ENCODE measurements at places on chromosomes 3 and 15. TPM values are rescaled to one million over a fixed set of nuclear protein-coding genes. Genes with fewer than 3 reads are reported as not detected.

The PCSK6 gene
- total RNA-seq: 4.0 TPM

DNA sequence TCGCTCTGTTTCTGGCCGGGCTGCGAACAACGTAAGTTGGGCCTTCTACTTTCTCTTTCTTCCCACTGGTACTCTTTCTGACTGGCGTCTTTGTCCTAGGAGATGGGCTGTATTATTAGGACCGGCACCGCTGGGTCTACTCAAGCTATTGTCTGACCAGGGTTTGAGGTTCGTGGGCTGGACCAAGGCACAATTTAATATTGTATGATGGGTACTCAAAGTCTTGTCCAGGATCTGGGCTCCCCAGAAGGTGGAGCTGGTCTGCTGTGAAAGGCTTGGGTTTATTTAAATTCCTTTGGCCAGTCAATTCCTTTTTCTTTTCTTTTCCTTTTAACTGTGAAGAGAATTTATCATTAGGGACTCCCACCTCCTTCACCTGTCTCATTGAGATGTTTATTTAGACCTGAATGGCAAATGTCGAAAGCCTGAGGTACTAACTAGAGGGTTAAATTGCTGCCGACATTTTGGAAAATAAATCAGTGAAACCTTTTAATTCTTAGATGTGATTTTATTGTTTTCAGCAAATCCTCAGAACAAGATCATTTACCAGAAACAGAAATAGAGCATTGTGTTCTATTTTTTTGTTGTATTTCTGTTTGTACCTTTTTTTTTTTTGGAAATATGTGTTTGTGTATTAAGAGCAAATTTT lies 410 bp downstream of the LRRC49 start:
- H3K27ac ChIP-seq: no peak overlapping the region
- no peak for DNase-seq
- H3K36me3 ChIP-seq: no peaks in the 10 kb centered on the region
- no peaks in the 10 kb centered on the region for H3K27me3 ChIP-seq
- H3K4me1 ChIP-seq: peaks cover 6% of the 10 kb centered on the region
- H3K4me3 ChIP-seq: peak overlapping the region; percentile 87

The GPR15 gene
- total RNA-seq: not detected

- no peak overlapping the region for H3K4me3 ChIP-seq
- H3K4me1 ChIP-seq: no peaks in the 10 kb centered on the region
- no peaks in the 10 kb centered on the region for H3K27me3 ChIP-seq
- H3K36me3 ChIP-seq: no peaks in the 10 kb centered on the region
- DNase-seq: no peak
Observed at GRCh38 chr3:26291840-26292239, 330.7 kb upstream of the LRRC3B start.

DNA sequence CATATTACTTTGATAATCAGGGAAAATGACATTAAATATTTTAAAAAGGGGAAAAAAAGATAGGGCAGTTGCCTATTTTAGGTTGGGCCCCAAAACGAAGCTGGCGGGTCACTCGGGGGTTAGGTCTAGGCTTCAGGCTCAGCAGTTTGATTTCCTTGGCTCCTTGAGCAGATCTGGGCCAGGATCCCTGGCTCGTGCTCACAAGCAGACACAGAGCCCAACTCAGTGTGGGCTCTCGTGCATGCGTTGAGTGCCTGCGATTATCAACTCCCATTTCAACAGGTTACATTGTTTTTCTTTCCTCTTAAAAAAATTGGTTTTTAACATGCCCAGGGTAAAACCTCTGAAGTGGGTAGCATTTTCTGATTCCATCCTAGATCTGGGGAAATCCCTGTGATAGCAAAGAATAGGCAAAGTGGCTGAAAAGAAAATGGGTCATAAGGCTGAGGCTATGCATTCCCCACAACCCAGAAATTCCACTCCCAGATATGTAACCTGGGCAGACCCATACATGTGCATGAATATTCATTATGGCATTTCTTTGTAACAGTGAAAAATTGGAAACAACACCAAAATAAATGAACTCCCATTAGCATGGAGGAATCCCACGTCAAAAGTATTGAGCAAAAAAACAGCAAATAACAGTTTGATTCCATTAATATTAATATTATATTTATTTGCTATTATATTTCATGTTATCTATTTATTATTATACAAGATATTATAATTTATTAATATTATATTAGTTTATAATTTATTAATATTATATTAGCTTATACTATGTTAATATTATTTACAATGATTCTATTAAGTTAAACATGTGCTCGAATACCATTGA lies 27.8 kb downstream of the FAM43A start:
- no peaks in the 10 kb centered on the region for H3K27me3 ChIP-seq
- H3K36me3 ChIP-seq: no peaks in the 10 kb centered on the region
- DNase-seq: no peak
- no peaks in the 10 kb centered on the region for H3K4me1 ChIP-seq
- no peak overlapping the region for H3K27ac ChIP-seq

- H3K27ac ChIP-seq: no peak overlapping the region
- no peak for DNase-seq
- H3K27me3 ChIP-seq: no peaks in the 10 kb centered on the region
- H3K36me3 ChIP-seq: no peaks in the 10 kb centered on the region
- no peak overlapping the region for H3K4me3 ChIP-seq
Observed at GRCh38 chr3:44058022-44058867, 183.4 kb upstream of the TOPAZ1 start.

- no peaks in the 10 kb centered on the region for H3K4me1 ChIP-seq
- no peak overlapping the region for H3K27ac ChIP-seq
- DNase-seq: no peak
- no peak overlapping the region for H3K4me3 ChIP-seq
- no peaks in the 10 kb centered on the region for H3K27me3 ChIP-seq
Observed at GRCh38 chr3:75218577-75218976, 445.6 kb upstream of the FRG2C start.

GRCh38 chr3:23884481-23884880 lies 32.3 kb downstream of the NKIRAS1 start:
- no peaks in the 10 kb centered on the region for H3K4me1 ChIP-seq
- H3K27me3 ChIP-seq: no peaks in the 10 kb centered on the region
- H3K27ac ChIP-seq: no peak overlapping the region
- no peak overlapping the region for H3K4me3 ChIP-seq
- no peak for DNase-seq
- H3K36me3 ChIP-seq: peaks cover 25% of the 10 kb centered on the region

The PCLAF gene
- total RNA-seq: 74.5 TPM

GRCh38 chr3:65251375-65251774 lies 563.6 kb upstream of the ADAMTS9 start:
- H3K4me3 ChIP-seq: no peak overlapping the region
- H3K36me3 ChIP-seq: no peaks in the 10 kb centered on the region
- no peak overlapping the region for H3K27ac ChIP-seq
- no peaks in the 10 kb centered on the region for H3K4me1 ChIP-seq

- peak; percentile 46 for DNase-seq
- no peaks in the 10 kb centered on the region for H3K36me3 ChIP-seq
- H3K27me3 ChIP-seq: no peaks in the 10 kb centered on the region
- H3K4me3 ChIP-seq: no peak overlapping the region
Observed at GRCh38 chr3:160006282-160007163, 17.9 kb downstream of the IL12A start.

- H3K4me3 ChIP-seq: no peak overlapping the region
- H3K36me3 ChIP-seq: no peaks in the 10 kb centered on the region
- DNase-seq: no peak
- H3K27ac ChIP-seq: no peak overlapping the region
- no peaks in the 10 kb centered on the region for H3K4me1 ChIP-seq
Observed at GRCh38 chr3:42387802-42388651, 22.4 kb downstream of the LYZL4 start.

The C3orf22 gene
- total RNA-seq: not detected

DNA sequence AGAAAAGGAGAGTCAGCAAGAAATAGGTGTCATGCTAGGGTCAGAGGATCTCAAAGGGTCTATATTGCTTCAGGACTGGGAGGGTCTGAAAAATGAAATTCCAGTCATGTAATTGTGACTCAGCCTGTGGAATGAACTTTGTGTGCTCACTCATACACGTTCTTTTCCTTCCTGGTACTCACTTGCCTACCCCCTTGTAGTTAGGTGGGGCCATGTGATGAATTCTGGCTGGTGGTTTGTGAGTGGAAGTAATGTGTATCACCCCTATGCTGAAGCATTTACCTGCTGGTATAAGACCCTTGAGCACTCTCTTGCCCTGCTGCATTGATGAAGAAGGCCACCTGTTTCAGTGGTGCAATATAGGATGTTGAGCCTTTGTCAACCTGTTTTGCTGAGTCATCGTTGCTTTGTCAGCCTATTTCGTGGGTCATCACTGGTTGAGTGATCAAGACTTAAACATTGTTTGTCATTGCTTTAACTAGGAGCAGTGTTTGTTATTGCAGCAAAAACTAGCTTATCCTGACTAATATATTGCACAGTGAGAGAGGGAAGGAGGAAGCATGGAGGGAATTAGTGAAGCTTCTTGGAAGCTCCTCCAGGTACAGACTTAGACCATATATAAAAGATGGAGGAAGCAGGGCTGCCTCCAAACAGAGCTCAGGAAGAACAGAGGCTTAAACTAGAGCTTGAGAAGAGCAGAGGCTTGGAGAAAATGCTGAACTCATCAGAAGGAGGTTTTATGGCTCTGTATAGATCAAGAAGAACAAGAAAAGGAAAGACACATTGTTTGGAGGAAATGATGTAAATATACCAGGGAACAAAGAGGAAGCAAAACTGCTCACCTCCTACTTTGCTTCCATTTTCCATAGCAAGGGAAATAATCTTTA lies 28.9 kb downstream of the TLNRD1 start:
- no peak overlapping the region for H3K27ac ChIP-seq
- H3K27me3 ChIP-seq: no peaks in the 10 kb centered on the region
- peaks cover 13% of the 10 kb centered on the region for H3K36me3 ChIP-seq
- H3K4me1 ChIP-seq: no peaks in the 10 kb centered on the region
- no peak for DNase-seq

- H3K4me1 ChIP-seq: peaks cover 8% of the 10 kb centered on the region
- H3K27me3 ChIP-seq: no peaks in the 10 kb centered on the region
- H3K27ac ChIP-seq: no peak overlapping the region
- peaks cover 8% of the 10 kb centered on the region for H3K36me3 ChIP-seq
- no peak for DNase-seq
Observed at GRCh38 chr15:65406424-65407000, 16.2 kb downstream of the IGDCC4 start.

The CLDN11 gene
- total RNA-seq: 2.4 TPM

DNA sequence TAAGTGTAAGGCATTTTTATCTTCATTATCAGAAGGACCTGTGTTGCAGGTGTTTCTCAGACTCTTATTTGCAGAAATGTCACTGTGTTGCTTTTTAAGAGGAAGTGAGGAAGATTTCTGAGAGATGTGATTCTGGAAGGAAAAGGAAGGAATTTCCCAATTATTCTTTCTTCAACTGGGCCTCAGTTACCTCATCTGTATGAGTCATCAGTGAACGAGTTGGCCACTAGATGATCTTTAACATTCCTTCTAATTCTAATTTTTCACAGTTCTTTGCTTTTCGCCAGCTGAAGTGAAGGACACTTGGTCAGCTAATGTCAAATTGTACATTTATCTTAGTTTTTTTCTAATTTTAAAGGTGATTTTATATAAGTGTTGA lies 28.9 kb downstream of the CLEC3B start:
- DNase-seq: no peak
- H3K4me3 ChIP-seq: no peak overlapping the region
- peaks cover 27% of the 10 kb centered on the region for H3K27me3 ChIP-seq
- no peaks in the 10 kb centered on the region for H3K4me1 ChIP-seq

The ST8SIA2 gene
- 3.2 TPM for total RNA-seq

The AMT gene
- 38.8 TPM for total RNA-seq

DNA sequence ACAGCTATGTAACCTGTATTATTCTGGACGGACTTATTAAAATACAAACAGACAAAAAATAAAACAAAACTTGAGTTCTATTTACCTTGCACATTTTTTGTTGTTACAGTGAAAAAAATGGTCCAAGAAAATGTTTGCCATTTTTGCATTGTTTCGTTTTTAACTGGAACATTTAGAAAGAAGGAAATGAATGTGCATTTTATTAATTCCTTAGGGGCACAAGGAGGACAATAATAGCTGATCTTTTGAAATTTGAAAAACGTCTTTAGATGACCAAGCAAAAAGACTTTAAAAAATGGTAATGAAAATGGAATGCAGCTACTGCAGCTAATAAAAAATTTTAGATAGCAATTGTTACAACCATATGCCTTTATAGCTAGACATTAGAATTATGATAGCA lies 17.1 kb downstream of the LMOD3 start:
- H3K27me3 ChIP-seq: no peaks in the 10 kb centered on the region
- H3K27ac ChIP-seq: no peak overlapping the region
- H3K4me1 ChIP-seq: no peaks in the 10 kb centered on the region
- no peak overlapping the region for H3K4me3 ChIP-seq
- H3K36me3 ChIP-seq: peaks cover 13% of the 10 kb centered on the region

- H3K4me3 ChIP-seq: no peak overlapping the region
- H3K4me1 ChIP-seq: no peaks in the 10 kb centered on the region
- H3K36me3 ChIP-seq: no peaks in the 10 kb centered on the region
- no peaks in the 10 kb centered on the region for H3K27me3 ChIP-seq
- no peak for DNase-seq
Observed at GRCh38 chr3:32290619-32291018, 52.1 kb downstream of the CMTM8 start.

DNA sequence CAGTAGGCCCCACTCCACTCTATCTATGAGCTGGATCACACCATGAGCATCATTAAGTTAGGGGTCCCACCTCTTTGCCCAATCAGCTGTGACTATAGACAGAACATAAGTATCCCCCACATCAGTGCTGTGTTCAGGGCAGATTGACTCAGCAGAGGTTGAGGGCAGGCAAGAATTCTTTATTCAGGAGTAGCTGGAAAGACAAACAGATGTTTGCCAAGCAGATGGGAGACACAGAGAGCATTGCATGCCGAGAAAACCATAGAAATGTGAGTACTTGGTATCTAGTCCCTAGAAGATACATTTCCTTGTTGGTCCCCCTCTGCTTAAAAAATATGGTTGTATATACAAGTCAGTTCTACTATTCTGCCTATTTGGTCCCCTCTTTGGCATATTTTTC lies 440.8 kb downstream of the RAP2B start:
- H3K27me3 ChIP-seq: no peaks in the 10 kb centered on the region
- H3K27ac ChIP-seq: no peak overlapping the region

GRCh38 chr15:40461958-40462357 lies 8.8 kb upstream of the CHST14 start:
- no peak overlapping the region for H3K27ac ChIP-seq
- DNase-seq: no peak
- H3K4me3 ChIP-seq: no peak overlapping the region
- H3K36me3 ChIP-seq: peaks cover 25% of the 10 kb centered on the region
- no peaks in the 10 kb centered on the region for H3K4me1 ChIP-seq
- H3K27me3 ChIP-seq: no peaks in the 10 kb centered on the region

- H3K4me3 ChIP-seq: no peak overlapping the region
- H3K36me3 ChIP-seq: no peaks in the 10 kb centered on the region
- H3K27me3 ChIP-seq: no peaks in the 10 kb centered on the region
- no peak for DNase-seq
- no peaks in the 10 kb centered on the region for H3K4me1 ChIP-seq
- H3K27ac ChIP-seq: no peak overlapping the region
Observed at GRCh38 chr15:95644100-95644875, 686.2 kb upstream of the NR2F2 start.

The FBXW12 gene
- total RNA-seq: 0.59 TPM

DNA sequence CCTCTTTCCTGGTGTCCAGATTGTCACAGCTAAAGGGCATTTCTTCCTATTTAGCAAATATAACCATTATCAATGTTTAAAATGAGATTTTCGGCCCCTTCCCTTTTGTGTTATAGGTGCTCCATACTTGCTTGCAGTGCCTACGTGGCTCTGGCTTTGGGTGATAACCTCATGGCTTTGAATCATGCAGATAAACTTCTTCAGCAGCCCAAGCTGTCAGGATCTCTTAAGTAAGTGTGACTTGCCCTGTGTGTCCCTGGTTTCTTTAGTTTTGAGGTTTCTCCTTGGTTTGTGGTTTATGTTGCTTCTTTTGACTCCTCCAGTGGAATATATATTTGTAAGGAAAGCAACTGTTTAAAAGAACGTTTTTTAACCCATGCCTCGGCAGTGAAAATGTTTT lies 58.5 kb upstream of the TRIM71 start:
- H3K4me1 ChIP-seq: no peaks in the 10 kb centered on the region
- no peak for DNase-seq
- H3K27ac ChIP-seq: no peak overlapping the region
- no peaks in the 10 kb centered on the region for H3K27me3 ChIP-seq

The LRRC31 gene
- not detected for total RNA-seq
